NCI-H774 (cell line): ENCODE measurements at places on chromosomes 6 and 20.

DNA sequence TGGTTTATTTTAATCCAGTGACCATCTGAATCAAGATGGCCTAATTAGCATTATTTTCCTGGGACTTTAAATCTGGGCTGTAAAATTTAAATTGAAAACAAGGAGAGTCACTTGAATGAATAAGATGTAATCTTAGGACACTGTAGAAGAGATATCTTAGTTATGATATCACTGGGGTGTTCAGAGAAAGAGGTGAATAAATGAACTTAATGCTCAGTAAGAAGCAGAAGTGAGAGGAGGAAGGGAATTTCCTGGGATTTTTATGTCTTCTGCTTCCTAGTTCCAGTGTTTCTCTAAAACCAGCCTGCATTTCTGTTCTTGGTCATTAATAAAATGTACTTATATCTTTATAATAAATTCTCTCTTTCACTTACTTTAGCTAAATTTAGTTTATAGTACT lies 136.8 kb upstream of the PTPRK start:
- DNase-seq, result no peak

GRCh38 chr6:82416346-82416745 lies 52.7 kb downstream of the TPBG start:
- no peak for DNase-seq

DNA sequence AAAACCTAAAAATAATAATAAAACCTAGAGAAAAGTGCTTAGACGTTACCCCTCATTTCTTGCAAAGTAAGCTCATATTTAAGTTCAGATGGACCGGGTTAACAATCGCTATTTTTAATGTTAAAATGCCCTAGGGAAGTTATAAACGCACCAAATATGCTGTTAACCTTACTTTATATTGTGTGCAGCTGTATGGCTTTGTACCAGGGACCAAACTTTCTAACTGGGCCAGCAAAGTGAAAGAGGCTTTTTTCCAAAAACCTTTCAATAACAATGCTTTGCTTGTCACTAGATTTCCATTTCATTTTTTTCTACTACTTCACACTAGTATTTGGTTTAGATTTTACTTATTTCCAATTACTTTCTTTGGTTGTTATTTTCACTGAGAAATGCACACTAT lies 248.5 kb downstream of the FOXC1 start:
- no peak for DNase-seq

- no peak for DNase-seq
Measured at GRCh38 chr20:23452776-23453175, at the start of gene CST11. Gene CST11 (minus strand): TSS chr20:23452876. CDS start chr20:23452811, 65 bp downstream.

- no peak for DNase-seq
Measured at GRCh38 chr20:20755674-20756319, 43.4 kb upstream of the RALGAPA2 start.

- DNase-seq, result no peak
Measured at GRCh38 chr20:24690408-24690807, 221.0 kb downstream of the SYNDIG1 start.

DNA sequence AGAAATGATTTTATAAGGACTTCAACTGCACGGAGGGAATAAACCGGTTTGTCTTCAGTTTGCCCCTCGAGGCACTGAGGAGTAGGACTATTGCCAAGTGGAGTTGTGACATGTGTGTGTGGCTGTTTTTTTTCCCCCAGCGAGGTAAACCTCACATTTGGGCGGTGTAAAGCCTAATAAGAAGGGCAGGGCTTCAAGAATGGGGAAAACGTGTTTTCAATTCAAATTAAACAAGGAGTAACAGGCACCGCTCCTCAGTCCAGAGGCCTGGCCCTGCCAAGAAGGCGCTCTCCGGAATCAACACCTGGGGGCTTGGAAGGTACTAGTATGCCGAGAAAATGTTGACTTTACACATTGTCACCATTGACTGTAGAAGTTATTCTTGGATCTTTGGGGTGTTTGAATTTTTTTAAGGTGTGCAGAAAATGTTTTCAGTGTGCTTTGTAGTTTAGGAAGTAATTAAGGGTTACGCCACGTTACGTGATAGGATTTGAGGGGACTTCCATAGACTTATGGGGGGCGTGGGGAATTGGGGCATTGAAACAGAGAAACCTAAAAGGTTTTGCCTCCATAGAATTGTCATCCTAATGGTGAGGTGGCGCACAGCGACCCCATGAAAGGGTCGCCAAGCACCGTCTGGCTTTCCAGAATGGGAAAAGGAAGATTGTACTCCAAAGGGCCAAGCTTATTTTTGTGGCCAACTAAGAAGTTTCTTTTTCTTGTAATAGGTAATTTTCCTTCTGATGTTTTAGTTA lies 791 bp downstream of the ADGRG6 start:
- no peak for DNase-seq

GRCh38 chr20:53706466-53707370 lies 113.1 kb upstream of the ZNF217 start:
- no peak for DNase-seq

GRCh38 chr20:51467956-51468626 lies 74.4 kb downstream of the NFATC2 start:
- DNase-seq, result no peak

DNA sequence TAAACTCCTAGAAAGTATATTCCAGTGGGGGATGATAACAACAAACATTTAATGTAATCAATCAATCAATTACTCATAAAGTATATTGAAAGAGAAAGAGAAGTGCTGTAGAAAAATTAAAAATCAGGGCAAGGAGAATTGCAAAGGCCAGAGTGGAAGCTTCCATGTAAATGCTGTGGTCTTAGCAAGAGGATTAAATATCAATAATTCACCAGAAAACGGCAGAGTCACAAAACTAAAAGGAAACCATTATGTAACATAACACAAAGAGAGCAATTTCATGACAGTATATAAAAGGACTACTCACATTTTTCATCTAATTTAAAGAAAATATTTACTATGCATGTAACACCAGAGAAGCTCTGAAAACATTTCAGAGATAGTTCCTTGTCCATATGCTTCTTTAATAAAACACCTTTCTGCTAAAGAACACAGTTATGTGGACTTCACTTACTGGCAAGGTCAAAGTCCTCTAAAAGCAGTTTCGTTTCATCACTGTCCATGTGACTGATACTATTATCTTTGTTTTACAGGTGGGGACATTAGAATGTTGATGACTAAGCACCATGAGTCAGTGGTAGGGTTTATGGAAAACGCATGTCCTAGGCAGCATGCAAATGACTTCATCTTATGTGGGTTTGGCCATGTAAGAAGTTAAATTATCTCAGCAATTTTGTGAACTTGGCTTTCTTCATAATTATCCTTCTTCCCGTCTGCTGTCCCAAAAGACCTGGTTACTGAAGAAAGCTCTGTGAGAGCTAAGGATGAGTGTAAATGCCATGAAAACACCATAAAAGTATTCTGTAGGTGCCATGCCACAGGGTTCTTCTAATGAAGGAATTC lies 185.8 kb upstream of the TENT5A start:
- DNase-seq, result no peak

DNA sequence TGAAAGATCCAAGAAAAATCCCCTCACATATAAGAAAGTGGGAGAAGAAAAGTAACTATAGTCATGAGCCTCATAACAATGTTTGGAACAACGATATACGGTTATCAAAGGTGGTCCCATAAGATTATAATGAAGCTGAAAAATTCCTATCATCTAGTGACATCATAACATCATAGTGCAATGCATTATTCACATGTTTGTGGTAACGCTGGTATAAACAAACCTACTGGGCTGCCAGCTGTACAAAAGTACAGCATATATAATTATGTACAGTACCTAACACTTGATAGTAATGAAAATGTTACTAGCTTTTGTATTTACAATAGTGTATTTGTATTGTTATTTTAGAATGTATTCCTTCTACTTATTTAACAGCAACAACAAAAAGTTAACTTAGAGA lies 240.7 kb downstream of the RNGTT start:
- DNase-seq, result no peak

DNA sequence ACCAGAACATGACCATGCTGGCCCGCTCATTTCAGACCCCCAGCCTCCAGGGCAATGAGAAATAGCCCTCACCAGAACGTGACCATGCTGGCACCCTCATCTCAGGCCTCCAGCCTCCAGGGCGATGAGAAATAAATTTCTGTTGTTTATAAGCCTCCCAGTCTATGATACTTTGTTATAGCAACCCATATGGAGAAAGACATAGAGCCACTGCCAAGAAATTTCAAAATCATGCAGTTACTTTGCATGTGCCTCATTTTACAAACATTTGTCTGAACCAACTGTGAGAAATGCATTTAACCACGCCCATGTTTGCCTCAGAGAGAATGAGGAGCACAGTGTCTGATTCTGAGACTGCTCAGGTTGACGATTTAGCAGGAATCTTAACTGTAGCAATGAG lies 15.5 kb downstream of the CYP39A1 start:
- DNase-seq, result no peak

DNA sequence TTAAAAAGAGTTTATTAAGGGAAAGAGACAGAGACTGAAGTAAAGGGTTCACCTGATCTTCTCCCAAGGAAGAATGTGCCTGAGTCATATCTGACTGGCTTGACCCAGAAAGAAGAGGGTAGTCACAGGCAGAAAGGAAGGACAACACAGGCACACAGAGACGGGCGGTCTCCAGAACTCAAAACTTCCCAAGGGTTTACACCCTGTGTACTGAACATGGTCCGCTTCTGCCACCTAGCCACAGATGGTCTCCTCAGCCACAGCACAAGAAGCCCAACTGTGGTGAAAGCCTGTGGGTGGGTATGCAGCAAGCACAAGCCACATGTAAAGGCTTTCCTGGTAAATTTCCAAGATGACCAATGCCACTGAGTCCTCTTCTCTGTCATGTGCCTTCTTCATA lies 17.2 kb downstream of the UNC5CL start:
- DNase-seq, result no peak

DNA sequence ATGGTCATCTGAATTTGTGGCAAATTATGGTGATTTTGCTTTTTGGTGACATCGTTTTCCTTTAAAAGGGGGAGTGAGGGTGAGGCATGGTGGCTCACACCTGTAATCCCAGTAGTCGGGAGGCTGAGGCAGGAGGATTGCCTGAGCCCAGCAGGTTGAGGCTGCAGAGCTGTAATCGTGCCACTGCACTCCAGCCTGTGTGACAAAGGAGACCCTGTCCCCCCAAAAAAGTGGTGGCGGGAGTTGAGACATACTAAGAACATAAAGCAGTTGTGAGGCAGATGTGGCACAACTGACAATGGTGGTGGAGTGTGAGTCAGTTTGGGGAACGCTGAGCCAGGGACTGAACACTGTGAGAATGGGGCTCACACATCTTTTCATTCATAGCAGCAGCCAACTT lies 45.5 kb downstream of the ADNP start:
- DNase-seq, result no peak

DNA sequence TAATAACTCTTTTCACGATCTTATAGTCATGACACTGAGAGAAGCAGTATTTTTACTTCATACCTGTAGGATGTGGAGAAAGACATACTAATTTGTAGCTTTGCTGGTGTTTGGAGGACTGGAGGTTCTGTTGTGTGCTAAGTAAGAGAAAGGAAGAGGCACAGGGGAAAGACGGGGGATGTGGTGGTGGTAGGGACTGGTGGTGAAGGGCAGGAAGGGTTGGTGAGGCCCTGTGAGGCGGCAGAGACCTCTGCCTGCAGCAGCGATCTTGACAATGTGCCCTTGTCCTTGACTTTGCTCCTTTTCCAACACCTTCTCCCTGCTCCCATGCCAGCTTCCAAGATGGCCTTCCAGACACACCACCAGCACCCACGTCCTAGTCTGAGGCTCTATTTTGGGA lies 32.6 kb upstream of the MPC1 start:
- no peak for DNase-seq

DNA sequence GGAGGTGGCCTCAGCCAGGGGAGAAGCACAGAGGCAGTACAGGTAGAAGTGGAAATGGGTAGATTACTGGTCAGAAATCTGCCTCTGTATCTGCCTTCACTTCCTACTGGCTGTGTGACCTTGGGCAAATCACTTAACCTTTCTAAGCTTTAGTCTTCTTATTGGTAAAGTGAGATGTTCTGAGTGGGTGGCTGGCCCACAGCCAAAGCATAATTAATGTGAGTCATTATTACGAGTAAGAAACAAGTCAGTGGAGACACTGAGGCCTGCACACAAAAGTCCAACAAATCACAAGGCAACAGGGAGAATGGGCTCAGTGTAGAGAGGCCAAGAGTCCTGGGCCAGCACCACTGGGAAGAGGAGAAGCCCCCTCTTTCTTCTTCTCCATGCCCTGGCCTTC lies 39.1 kb downstream of the NRN1 start:
- DNase-seq, result no peak

GRCh38 chr6:143196525-143197225 lies 136.0 kb downstream of the AIG1 start:
- DNase-seq, result no peak

DNA sequence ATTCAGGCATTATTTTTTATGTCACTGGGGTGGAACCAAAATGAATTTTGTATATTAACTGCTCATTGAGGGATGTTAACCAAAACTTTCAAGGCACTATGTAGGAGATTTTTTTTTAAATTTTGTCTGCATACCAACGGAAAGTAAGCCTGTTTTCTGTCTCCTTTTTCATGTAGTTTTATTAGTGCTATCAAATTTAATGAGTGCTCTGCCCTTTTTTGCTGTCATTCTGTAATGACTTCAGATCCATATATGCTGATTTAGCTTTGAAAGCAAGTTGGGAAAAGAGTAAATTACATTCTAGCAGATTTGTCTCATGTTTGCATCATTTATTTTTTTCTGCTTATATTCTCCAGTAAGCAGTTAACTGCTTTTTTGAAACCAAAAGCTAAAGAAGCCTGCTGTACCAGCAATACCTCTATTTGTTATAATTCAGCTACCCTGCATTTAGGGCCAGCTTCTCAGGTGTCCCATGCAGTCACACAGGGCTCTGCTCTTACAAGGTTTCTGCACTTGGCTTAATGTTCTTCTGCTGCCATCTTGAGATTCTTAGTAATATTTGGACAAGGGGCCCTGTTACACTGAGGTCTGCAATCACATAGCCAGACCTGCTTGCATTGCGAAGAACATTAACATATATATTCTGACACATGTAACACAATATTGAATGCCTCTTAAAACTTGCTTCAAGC lies 429.0 kb downstream of the UTRN start:
- DNase-seq, result no peak

- DNase-seq, result peak; percentile 4
Measured at GRCh38 chr6:9540534-9541126, 874.2 kb downstream of the TFAP2A start.

DNA sequence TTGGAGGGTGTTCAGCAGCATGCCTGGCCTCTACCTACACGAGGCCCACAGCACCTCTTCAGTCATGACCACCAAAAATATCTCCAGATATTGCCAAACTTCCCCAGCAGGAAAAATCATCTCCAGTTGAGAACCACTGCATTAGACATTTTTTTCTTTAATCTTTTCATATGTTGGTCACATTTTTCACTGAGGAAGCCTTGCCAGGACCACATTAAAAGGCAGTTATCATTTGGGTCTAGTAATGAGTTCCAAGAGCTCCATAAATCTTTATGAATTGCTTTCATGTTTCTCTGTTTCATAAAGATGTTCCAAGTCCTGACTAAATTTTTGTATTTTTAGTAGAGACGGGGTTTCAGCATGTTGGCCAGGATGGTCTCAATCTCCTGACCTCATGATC lies 28.8 kb downstream of the MTRES1 start:
- DNase-seq, result no peak
